Calu3 (cell line): ENCODE measurements at places on chromosomes 4 and X.

- no peak for DNase-seq
Observed at GRCh38 chrX:22758807-22759481, 240.8 kb upstream of the DDX53 start.

GRCh38 chr4:120418146-120418545 lies 351.5 kb upstream of the MAD2L1 start:
- no peak for DNase-seq

- DNase-seq: peak; percentile 48
Observed at GRCh38 chrX:17553469-17553868, 178.5 kb downstream of the NHS start.

DNA sequence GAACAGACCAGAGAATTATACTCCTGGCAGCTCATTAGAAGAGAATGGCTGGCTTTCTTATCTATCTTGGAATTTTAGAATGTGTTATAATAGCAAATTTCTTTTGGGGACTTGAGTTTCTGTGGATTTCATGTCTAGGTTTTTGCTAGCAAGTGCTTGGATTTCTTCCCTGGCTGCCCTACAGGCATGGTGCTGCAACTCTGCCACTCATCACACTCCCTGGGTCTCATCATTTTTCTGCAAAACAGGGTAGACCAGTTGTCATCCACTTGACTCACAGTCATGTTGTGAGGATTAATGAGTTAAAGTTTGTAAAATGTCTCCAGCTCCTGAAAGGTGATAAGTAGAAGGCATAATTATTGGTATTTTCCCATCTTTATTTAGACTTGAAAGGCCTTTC lies 60.7 kb upstream of the LCORL start:
- DNase-seq: no peak
